ENCODE measurements at places on chromosomes 3 and 15.

DNA sequence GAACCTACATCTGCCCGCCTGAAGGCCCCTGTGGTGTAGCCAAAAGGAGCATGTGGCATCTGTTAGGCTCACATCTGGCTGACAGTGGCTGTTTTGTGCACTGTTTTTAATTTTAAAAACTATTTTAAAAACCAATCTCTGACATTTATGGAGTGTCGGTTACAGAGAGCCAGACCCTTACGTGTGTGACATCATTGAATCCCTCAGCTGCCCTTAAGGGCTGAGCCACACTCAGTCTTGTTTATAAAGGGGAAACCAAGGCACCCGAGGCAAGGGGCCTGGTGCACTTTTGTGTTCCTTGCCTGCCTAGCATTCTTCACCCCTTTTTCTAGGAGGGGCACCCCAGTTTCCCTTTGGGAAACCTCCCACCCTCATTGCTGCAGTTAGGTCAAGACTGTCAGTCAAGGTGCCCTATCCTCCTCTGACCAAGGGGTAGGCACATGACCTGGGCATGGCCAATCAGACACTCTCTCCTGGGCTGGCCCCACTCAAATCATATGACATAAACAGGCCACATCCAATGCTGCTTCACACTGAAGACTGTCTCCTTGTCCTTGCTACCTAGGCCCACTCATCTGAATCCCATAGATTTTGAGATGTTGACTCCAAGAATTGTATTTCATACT, 105.3 kb downstream of the LSM3 start:
- no peak for DNase-seq

DNA sequence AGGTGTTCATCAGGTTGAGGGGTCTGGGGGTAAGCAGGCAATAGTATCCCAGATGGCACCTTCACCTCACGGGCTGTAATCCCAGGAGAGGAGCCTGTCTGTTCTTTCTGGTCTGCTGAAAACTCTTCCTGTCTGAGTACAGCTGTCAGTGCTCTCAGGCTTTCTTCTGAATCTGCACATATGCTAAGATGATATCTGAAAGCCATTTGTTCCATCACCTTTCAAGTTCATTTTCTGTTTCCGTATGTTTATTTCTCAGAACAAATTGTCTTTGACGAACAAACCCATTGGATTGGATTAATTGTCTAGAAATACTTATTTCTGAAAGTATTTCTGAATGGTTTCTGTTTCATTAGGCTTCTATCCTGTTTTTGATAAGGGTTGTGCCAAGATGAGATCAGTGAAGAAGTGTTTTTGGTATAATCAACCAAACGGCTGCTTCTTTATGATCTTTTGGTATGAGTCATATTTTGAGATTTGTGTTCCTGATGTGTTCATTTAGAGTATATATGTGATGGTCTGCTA, 13.3 kb downstream of the ZNF592 start:
- DNase-seq: peak; percentile 19

DNA sequence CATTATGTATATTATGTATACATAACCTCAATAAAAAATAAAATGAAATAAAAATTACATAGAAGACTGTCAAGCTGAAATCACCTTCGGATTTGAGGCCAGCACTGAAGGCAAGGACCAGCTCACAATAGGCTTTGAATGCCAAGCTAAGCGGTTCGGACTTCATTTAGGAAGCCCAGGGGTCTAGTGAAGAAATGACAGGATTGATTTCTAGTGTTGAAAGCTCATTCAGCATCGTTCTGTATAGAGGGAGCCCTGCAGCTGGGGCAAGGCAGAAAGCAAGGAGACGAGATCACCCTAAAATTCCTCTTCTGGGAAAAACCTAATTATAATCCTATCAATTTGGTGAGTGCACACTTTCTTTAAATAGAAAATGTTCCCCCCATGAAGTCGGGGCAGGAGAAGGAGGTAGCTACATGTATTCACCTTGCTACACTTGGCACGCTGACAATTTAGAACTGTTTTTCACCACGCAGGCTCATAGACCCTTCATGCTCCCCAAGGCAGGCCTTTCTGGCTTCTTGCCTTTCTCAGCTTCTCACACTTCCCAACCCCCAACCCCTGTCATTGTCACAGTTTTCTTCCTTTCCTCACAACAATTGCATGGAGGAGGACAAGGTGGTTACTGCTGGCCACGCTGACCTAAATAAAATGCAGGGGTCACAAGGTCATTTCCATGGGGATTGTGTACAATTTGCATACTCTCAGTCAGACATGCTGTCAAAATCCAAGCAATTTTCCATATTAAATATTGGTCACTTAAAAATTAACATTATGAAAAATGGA, 44.4 kb upstream of the SSR3 start:
- DNase-seq: no peak

- DNase-seq: no peak
Measured at GRCh38 chr3:138438896-138439295, 4.5 kb downstream of the ESYT3 start.

DNA sequence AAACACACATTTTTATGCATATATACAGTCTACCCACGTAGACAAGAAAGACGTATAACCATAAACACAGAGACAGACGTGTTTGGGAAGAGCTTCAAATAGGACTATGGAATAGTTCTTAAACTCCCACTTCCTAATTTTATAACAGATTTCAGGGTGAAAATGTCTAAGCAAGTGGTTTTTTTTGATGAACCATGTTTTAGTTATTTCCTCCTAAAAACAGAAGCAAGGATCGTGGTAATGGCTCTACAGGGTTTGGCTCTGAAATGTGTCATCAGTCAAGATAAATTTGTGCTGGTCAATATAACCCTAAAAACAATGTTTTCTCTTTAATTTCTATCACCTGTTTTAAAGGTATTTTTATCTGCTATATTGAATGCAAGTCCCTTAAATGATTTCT, 58.2 kb downstream of the FMN1 start:
- no peak for DNase-seq

- no peak for DNase-seq
Measured at GRCh38 chr3:128438488-128439072, 28.1 kb downstream of the DNAJB8 start.

All from stimulated activated CD4-positive, alpha-beta T cell treated with anti-CD3 and anti-CD28 coated beads, Interleukin-15, amount 100 ng/mL, for 24 hours (primary cell).